NCI-H1092 treated with DMSO at 0.1 percent for 48 hours (cell line): ENCODE measurements at places on chromosomes 12 and 14.

DNA sequence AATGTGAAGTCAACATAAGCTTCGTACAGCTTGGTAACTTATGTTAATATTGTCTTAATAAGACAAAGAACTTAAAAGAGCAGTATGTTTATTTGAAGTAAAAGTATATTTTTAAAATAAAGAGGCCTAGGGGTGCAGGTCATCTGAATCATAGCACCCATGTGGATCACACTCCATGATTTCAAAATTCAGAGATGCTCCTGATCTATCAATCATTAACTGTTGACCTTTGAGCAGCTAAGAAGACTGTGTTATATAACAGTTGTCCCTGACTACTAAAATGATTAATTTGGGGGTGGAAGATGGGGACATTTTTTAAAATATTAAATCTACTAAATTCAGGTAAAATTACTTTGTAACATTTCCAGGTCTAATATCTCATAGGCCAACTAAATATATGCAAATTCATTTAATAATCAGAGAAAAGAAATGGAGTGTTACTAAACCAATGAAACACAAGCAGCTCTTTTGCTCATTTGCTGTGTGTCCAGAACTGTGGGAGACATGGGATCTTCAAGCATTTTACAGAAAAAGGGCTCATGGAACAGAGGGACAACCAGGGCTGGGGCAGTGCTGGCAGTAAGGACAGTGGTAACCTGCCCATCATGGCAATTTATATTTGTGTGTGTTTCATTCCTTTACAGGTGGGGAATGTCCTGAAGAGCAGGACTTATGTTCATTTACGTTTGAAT is 120.7 kb upstream of the PCED1B start:
- no peak for DNase-seq

GRCh38 chr12:84811291-84811690 is 101.3 kb downstream of the SLC6A15 start:
- no peak for DNase-seq

GRCh38 chr12:34288963-34289345 is 266.7 kb downstream of the ALG10 start:
- no peak for DNase-seq

- no peak for DNase-seq
Measured at GRCh38 chr14:90819734-90820393, 3.6 kb upstream of the TTC7B start.

DNA sequence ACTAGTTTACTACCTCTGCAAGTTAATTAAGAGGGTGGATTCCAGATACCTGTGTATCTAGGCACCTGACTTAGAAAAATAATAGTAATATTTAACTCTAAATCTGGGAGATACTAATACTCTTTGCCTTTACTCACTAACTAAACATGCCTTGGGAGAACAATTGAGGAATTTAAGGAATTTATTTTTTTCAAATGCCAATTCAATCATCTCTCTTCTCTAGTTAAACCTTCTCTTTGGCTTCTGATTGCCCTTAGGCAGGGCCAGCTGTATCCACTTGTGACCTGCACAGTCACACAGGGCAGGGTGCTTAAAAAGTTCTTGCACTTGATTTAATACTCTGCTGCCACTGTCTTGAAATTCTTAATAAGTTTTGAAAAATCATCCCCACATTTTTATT is 142.4 kb downstream of the PLCZ1 start:
- DNase-seq: no peak

- no peak for DNase-seq
Measured at GRCh38 chr14:22152161-22152870, 436.7 kb downstream of the DAD1 start.
